ENCODE measurements at places on chromosomes 3 and 15.

DNA sequence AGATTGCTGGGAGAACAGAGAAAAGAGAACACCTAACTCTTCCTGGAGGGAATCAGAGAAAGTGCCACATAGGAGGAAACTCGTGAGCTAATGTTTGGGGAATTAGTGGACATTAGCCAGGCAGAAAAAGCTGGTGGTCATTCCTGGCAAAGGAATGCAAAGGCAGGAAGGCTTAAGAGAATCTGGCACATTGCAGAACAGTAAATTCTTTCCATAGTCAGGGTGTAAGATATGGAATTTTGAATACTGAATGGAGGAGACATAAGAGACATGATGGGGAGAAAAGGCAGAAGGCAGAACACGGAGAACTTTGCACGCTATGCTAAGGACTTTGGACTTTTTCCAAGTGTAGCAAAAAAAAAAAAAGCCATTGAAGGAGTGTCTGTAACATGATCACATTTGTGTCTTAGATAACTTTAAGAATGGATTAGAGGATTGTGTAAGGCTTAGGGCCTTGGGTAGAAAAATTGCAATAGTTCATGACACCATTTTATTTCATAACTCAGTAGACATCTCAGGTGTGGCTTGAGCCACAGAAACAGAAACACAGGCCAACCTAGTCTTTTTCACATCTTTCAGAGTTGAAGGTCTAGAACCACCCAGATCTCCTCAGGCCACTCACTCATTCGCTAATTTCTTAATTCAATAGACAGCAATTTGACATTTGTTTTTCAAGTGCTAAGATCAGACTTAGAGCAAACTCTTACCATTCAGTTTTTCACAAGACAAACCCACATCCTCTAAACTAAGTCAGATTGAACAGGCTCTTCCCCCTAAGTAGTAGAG, 31.2 kb upstream of the CCDC80 start:
- no peak for DNase-seq

- DNase-seq, result no peak
These were observed 122.7 kb upstream of the IGF1R start for GRCh38 chr15:98525661-98526001.

DNA sequence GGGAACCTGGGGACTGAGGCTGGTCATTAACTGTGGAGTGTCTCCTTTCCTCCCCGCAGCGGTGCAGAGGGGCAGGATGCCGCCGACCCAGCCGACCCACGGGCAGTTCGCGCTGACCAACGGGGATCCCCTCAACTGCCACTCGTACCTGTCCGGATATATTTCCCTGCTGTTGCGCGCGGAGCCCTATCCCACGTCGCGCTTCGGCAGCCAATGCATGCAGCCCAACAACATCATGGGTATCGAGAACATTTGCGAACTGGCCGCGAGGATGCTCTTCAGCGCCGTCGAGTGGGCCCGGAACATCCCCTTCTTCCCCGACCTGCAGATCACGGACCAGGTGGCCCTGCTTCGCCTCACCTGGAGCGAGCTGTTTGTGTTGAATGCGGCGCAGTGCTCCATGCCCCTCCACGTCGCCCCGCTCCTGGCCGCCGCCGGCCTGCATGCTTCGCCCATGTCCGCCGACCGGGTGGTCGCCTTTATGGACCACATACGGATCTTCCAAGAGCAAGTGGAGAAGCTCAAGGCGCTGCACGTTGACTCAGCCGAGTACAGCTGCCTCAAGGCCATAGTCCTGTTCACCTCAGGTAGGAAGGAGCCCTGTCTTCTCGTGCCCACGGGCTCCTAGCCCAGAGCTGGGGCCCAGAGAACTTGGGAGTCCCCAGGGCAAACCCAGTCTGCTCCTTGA, 3.7 kb downstream of the NR2F2 start:
- no peak for DNase-seq

DNA sequence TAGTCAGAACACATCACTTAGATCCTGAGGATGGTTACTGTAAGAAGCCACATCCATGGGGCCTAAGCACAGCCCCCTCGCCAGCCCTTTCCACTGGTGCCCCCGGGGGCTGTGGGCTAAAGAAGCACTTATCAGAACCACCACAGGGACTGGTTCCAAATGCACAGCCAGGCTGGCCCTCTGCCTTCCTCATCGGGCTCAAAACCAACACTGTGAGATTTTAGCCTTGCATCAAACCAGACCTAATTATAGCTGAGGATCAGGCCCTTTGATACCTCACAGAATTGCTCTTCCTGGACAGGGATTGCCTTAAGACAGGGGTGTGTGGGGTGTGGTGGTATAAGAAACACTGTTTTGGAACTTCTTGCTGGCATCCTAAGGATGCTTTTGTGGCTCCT, 23.7 kb downstream of the SRPRB start:
- DNase-seq, result no peak

- no peak for DNase-seq
These were observed 148.7 kb downstream of the RORA start for GRCh38 chr15:61080221-61081026.

DNA sequence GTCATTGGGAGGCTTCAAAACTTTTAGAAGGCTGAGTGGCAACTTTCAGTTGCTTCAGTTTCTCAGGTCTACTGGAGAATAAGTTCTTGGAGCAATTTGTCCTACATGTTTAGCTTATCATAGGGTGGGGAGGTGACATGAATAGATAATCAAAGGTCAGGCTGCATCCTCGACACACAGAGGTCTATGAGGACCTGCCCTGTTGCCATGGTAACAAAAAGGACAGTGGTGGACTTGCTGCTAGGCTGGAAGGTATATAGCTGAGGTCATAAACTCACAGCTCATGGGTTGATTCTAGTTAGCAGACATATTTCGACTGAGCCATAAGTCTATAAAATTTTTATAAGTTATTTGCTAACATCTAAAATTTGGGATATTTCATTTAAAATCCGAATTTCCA, 267.0 kb downstream of the THRB start:
- DNase-seq, result no peak
